NCI-H1417 treated with DMSO at 0.1 percent for 48 hours (cell line): ENCODE measurements at places on chromosomes 3 and 15.

GRCh38 chr15:100727291-100727851, 125.0 kb downstream of the ASB7 start:
- no peak for DNase-seq

- no peak for DNase-seq
These were observed 35.7 kb downstream of the SQOR start for GRCh38 chr15:45670511-45670910.

DNA sequence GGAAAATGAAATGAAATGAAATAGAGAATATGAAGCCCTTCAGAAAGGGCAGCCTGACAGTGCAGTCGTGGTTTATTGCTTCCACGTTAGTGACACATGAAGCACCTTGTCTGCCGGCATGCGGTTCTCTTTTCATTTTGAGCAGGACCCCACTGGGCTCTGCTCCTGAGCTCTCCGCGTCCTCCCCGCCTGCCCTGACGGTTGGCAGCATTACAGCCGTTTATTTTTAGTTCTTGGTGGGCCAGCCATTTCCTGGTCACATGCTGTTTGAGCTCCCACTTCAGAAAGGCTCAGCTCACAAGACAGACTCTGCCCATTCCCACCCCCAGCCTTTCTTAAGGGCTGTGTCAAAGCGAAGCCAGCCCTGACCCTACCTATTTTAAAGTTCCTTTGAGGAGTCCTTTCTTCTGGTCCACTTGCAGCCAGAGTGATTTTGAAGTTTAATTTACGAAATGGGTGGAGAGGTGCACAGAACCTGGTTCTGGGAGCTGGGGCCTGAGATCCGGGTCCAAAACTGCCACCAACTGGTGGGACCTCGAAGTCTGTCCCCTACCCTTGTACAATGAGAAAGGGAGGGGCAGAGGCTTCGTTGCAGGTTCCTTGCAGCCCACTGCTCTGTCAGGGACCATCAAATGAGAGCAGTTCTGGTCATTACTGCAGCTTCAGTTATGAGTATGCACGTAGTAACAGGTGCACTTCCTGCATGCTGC, 60.1 kb downstream of the MGLL start:
- DNase-seq = no peak

DNA sequence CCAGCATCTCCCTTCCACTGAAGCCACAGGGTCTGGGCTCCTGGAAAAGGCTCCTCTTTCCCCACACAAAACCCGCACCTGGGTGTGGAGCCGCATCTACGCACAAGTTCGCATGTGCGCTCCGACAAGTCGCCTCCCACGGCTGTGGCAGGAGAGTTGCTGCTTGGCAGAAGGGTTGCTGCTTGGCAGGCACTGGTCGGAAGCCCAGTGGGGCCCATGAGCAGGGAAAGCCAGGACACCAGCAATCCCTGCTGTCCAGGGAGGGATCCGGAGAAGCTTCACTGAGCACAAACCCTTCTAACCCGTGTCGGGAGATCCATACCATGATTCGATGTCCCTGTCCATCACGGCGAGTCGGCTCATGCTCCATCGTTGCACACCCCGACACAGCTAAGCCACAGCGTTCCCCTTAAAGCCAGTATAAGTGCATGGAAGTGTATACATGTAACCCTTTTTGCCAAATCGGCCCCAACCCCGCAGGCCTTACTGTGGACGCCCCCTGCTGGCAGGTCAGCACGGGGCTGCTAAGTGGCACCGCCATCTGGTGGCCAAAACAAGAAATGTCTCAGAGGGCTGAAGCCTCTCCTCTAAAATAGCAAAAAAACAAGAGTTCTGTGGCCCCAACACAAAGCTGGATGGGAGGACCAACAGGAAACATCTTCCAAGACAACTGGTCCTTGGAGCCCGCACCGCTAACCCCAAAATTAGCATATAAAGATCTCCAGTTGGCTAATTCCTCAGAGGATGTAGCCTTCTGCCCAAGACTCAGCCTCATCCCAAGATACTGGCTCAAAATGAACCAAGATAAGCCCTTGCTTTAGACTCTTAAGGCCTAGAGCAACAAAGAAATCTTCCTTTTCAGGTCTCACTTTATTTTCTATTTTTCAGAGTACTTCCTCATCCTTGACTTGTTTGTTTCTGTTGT, 8.3 kb downstream of the ANKRD63 start:
- no peak for DNase-seq

- DNase-seq = no peak
These were observed 90.1 kb downstream of the NEK10 start for GRCh38 chr3:27279123-27279522.

DNA sequence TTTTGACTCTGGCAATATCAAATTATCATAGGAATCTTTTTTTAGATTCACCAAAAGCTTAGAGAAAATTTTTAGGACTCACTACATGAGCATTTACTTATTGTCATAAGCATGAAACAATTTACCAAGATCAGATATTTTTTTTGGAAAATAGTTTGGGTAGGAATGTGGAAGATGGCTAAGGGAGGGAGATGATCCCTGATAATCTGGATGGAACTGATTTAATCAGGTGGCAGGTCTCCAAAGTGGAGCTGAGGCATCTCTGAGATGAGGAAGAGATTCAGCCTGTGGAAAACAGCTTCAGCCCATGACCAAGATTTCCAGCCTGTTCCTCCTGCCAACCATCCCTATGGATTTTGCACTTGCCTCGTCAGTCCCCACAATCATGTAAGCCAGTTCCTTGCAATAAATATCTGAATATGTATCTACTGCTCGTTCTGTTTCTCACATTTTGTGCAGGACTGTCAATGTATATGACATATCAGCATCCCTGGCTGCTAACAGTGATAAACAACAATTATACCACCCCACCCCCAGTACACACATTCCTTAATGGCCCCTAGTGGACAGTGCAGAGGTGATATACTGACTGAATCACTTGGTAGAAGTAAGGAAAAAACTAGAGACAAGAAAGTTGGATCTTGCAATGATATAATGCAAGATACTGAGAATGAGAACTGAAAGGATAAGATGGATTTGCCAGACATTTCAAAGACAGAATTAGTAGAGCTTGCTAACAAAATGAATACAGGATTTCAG, 183.8 kb downstream of the NEK10 start:
- no peak for DNase-seq

DNA sequence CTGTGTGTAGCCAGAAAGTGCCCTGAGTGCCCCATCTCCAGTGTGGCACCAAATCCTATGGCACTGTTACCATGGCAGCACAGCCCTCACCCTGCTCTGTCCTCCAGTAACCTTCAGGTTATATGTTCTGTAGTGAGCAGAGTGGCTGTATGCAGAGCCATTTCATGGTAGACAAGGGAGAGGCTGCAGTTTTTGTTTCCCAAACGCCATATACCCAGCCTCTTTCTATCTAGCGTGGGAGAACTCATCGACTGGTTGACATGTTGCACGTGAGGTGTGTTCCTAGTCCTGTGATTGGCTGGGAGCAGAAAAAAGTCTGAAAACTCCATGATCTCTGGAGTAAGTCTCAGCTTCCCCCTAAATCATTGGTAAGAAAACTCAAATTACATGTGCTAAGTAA, 2.0 kb downstream of the SIDT1 start:
- no peak for DNase-seq

GRCh38 chr3:58043933-58044332, 35.7 kb downstream of the FLNB start:
- DNase-seq = no peak

DNA sequence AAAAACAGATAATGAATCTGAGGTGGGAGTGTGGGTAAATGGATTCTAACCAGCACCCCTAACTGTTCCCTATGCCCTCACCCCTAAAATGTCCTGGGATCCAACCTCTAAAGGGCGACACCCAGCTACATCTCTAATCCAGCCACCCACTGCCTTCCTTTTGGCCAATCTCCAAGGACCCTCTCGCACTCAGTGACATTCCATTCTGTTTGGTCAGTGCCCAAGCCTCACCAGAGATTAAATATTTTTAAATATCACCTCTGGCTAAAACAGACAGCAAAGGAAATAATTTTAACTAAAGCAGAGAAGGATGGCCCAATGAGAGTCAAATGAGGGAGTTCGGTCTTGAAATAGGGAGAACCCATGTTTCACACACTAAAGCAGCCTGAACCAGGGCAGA, 19.9 kb upstream of the SCN10A start:
- no peak for DNase-seq
